D721Med (cell line): ENCODE measurements at places on chromosomes 3 and 15.

DNA sequence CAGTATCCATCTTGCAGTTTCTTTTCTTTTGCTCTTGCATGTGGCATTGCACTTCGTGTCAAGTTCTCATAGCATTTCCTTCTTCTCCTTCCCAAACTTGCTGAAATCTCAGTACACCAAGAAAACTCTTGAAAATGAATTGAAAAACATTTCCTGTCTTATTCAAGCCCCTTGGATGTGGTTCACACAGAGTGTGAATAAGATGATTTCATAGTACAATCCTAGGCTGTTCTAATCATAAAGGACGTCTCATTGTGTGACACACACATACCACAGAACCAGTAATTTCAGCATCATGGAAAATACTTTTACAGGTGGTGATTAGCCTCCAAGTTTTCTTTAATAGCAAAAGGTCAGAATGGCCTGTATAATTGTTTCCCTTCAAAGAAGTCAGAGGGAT is 121.6 kb upstream of the AADACL2 start:
- no peak for DNase-seq

DNA sequence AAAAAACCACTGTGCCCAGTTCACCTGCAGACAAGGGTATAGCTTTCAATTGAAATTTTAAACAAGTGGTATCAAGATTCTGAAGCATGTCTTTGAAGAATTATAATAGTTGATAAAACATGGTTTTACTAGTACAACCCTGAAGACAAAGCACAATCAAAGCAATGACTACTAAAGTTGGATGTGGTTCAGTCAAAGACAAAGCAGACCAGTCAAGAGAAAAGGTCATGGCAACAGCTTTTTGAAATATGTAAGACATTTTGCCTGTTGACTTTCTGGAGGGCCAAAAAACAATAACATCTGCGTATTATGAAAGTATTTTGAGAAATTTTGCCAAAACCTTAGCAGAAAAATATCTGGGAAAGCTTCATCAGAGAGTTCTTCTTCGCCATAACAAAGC is 1393.6 kb downstream of the SI start:
- DNase-seq, result no peak

DNA sequence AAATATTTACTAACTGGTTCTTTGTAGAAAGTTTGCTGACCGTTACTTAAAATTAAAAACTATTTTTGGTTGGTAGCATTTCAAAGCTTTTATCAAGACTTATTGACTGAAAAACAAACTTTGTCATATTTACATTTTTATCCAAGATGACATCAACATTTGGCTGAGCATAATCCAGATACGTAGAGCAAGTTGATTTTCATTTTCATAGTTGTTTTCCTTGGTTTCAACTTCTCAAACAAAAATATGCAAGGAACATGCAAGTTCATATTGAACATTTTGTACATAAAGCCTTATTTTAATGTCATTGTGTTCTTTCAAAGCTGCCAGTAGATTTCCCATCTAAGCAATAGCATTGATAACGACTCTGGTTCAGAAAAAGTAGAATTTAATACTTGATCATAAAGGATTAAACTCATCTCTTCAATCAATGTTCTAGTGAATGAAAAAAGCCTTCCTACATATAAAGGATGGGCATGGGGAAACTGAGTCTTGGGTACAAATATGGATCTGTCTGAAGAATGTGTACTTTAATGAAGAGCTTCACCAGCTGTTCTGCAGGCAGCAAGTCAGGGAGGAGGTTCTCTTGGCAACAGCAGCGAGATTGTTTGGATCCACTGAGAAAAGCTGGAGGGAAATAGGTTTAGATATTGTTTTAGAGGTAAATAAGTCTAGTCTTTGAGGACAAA is 5.6 kb downstream of the RAB8B start:
- DNase-seq, result no peak

DNA sequence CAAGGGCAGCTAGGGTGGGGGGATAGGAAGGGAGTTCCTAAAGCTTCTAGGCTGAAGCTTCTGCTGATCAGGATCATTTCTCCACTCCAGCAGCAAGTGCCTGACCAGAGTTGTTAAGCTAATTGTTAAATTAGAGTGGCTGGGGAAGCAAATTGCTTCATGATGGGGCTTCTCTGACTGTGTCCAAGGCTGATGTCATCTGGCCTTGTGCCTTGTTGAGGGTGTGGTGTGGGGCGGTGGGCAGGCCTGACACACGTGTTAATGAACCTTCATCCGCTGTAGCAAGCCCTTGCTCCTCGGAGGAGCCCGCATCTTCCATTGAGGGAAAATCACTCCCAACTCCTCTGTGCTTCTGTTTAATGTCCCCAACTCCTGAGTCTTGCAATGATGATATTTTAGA is 84.3 kb upstream of the ROPN1 start:
- DNase-seq, result no peak

DNA sequence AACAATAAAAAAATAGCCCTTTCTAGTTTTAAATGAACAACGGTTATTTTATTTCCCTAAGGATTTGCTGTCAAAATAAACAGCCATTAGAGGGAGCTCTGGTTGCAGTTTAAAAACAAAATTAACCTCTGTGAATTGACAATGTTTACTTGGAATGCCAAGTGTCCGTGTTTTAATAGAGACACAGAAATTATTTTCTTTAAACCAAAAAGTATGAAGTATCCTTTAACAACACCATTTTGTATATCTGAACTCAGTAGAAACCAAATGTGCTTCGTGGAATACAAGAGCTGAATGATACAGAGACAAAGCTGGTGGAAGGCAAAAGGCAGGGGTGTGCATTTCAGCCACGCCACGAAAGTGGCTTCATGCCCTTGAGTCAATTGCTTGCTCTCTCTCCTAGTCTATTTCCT is 74.4 kb downstream of the MOBP start:
- no peak for DNase-seq

GRCh38 chr3:139522421-139522820 is 17.1 kb downstream of the RBP1 start:
- DNase-seq, result no peak

DNA sequence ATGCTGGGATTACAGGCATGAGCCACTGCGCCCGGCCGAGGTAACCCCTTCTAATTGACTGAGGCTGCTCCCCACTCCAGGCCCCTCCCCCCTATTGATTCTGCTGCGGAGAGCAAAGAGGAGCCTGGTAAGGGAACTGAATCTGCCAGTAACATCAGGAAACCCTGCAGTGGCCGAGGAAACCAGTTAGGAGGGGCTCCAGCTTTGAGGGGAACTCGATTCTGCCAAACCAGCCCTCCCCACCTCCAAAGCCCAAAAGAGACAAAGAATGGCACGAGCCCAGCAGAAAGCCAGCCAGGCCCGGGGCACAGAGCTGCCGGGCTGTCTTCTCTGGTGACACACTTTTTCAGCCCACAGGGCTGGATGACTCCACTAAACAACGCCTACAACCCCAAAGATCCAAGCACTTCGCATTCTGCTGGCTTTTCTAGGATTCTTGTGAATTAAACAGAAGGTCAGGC is 15.0 kb upstream of the ACAD9 start:
- no peak for DNase-seq

- no peak for DNase-seq
Measured at GRCh38 chr3:165783383-165783782, 53.8 kb downstream of the BCHE start.

DNA sequence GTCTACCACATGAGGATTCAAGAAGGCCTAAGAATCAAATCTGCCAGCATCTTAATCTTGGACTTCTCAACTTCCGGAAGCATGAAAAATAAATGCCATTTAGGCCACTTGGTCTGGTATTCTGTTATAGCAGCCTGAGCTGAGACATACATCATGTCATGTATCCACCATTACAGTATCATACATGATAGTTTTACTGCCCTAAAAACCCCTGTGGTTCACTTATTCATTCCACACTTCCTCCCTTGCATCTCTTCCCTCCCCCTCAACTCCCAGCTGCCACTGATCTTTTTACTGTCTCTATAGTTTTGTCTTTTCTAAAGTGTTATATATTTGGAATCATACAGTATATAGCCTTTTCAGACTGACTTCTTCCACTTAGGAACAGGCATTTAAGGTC is 161.8 kb downstream of the SNRK start:
- no peak for DNase-seq

GRCh38 chr3:173660645-173661299 is 263.2 kb downstream of the NLGN1 start:
- DNase-seq, result no peak

DNA sequence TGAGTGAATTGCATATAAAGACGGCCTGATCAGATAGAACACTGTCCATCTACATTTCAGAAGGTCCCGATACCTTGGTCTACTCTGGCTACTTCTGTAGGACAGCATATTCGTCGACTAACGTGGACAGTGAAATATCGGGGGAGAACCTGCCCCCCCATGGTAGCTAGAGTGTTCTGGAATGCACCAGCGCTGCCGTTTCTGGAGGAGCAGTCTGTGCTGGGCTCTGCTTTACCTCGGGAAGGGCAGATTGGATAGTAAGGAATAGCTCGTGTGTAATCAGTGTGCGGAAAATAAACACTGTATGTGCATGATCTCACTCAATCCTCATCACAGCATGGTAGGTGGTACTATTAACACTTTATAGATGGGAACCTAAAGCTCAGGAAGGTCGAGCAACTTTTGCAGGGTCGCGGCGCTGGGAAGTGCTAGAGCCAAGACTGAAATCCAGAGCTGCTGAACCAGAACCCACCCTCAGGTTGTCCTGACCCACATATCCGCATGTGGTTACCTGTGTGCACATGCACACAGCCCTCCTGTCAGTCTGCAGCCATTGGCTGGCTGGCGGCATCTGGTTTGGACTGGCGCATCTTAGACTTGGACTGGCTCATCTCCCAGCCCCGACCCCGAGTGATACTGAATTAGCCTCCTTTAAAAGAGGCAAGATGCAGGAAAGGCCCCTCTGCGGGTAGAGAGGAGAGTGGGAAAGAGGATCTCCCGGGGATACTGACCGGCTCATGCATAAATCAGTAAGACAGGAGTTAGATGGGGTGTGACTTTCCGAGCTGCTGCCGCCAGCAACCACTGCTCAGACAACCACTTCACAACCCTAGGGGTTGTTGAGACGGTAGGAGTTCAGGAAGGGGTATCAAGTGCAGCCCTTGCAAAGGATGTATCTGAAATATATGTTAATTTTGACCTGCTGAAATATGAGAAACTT is 155.0 kb upstream of the BHLHE40 start:
- DNase-seq, result no peak

- no peak for DNase-seq
Measured at GRCh38 chr3:175149675-175150074, 290.5 kb downstream of the NAALADL2 start.

DNA sequence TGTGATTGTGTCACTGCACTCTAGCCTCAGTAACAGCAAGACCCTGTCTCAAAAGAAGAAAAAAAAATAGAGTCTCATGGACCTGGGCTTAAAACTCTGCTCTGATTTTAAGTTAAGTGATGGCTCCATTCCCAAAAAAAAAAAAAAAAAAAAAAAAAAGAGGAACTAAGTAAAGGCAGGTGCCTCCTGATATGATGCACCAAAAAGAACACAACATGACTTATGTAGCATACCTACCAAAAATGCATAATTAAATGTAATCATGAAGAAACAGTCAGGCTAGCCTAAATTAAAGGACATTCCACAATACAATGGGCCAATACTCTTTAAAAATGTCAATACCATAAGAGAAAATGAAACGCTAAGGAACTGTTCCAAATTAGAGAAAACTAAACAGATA is 5.4 kb upstream of the IREB2 start:
- no peak for DNase-seq

DNA sequence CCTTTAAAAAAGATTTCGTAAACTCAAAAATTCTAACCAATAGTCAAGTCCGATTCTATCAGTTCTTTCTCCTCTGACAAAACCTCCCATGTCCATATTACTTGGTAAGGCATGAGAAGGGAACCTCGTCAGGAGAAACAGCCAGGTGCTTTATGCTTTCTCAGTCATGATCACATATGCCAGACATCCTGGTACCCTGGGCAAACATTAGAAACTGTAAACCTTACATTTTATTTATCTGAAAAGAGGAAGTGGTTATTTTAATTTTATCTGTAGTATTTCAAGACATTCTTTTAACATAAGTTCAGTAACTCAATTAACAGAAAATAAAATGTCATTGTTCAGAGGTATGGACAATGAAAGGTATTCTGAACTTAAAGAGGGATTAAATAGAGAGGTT is 474.8 kb upstream of the GBE1 start:
- DNase-seq, result no peak

GRCh38 chr3:13352621-13353131 is 67.4 kb downstream of the NUP210 start:
- DNase-seq, result no peak

GRCh38 chr15:70875001-70875782 is 17.0 kb downstream of the THAP10 start:
- no peak for DNase-seq

- no peak for DNase-seq
Measured at GRCh38 chr15:61910839-61911369, 149.3 kb downstream of the VPS13C start.

GRCh38 chr15:60420203-60420716 is 22.5 kb upstream of the ANXA2 start:
- DNase-seq, result no peak

GRCh38 chr3:197542741-197543454 is 12.9 kb downstream of the BDH1 start:
- no peak for DNase-seq

- no peak for DNase-seq
Measured at GRCh38 chr3:25037049-25037547, 391.0 kb upstream of the RARB start.

GRCh38 chr3:119831022-119831421 is 49.1 kb downstream of the NR1I2 start:
- no peak for DNase-seq

DNA sequence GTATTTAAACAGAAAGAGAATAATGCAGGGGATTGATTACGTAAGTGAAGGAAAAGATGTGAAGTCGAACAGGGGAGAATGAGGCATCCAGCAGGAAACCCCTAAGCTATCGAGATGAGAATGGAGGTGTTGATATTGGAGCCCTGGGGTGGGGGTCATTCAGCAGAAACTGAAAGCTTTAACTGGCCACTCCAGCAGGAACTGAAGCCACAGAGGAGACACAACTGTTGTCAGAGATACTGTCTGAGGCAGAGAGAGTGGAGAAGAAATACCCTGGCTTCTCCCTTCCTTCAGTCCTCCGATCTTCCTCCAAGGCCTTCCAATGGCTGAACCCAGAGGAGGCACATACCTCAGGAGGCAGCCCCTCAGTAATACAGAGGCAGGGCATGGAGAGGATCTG is 152.4 kb downstream of the THRB start:
- no peak for DNase-seq

GRCh38 chr3:194056731-194057415 is 79.1 kb upstream of the HES1 start:
- no peak for DNase-seq
